ENCODE measurements at places on chromosomes 5 and 9.

DNA sequence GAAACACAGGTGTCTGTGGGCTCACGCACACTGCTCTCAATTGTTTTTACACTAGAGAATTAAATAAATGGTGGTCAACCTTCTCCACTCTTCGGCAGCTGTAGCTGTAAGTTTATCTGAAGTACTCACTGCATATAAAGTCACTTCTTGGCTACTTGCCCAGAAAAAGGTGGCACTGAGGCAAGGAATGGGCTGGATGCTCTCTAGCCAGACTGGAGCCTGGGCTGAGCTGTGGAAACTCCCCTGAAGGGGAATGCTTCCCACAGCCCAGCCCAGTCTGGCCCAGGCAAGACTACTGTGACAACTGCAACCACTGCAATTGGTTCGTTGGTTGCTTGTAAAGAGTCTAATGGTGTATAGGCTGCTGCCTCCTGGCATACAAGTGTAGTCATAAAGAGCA lies 4.5 kb downstream of the LEAP2 start:
- DNase-seq = no peak

GRCh38 chr9:82934949-82935348 lies 128.0 kb downstream of the RASEF start:
- DNase-seq = no peak

- no peak for DNase-seq
These were observed 47.1 kb upstream of the POU4F3 start for GRCh38 chr5:146291421-146292074.

DNA sequence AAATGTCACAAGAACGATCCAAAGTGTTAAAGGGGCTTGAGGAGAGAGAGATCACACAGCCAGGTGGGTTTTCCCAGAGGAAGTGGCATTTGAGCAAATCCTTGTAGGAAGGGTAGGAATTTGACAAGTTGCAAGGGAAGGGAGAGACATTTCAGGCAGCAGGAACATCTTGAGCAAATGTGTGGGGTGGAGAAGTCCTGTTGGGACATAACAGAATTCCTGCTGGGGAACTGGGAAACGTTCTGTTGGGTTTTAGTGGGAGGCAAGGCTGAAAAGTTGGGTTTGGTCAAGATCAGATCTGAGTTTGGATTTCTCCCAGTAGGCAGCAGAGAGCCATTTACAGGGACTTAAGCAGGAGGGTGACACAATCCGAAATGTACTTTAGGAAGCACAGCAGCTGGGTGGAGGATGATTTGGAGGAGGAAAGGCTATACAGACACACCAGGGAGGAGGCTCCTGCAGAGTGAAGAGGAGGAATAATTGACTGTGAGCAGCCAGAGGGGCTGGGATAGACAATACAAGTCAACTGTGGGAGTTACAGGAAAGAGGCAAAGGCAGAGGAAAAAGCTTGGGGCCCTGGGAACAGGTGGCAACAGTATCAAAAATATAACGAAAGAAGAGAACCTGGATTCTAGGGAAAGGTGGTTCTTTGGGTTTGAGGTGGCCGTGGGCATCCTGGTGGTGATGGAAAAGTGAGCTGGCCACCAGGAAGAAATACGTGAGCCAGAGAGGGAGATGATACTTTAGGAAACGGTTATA lies 3.1 kb upstream of the ZSWIM6 start:
- no peak for DNase-seq

DNA sequence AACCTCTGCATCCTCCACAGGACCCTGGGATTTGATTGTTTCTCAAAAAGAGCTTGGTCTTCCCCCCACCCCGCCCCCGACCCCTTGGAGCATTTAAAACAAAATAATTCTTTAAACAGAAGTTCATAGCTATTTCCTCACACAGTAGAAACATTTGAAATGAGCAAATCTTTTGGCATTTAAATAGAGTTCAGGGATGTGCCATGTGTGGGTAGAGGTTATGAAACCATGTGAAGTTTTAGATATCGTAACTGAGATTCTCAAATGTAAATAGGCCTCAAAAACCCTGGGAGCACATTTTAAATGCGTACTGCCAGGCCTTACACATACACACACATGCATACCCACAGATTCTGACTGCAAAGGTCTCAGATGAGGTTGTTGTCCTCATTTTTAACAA lies 66.5 kb downstream of the EPB41L4B start:
- DNase-seq = no peak

GRCh38 chr9:108017671-108018070 lies 528.1 kb upstream of the KLF4 start:
- no peak for DNase-seq

DNA sequence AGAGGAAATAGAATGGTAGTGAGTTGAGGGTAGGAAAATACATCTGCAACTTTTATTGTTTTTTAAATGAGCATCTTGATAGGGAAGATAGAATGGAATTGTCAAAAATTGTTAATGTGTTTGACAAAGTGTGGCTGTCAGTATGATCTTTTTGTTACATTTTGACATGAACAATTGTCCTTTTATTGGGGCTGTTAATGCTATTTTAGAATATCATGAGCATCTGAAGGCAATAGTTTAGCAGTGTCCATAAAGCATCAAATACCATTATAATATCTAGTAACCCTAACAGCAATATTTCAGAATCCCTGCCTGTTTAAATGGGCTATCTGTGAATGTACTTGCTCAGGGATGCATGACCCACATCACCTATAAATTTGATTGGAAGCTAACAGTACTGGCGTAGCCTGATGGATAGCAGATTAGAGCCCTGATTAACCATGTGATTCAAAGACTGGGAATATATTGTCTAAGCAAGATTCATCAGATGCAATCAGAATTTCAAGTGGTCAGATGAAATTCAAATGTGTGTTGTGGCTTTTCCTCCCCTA lies 37.8 kb downstream of the TLE4 start:
- no peak for DNase-seq

DNA sequence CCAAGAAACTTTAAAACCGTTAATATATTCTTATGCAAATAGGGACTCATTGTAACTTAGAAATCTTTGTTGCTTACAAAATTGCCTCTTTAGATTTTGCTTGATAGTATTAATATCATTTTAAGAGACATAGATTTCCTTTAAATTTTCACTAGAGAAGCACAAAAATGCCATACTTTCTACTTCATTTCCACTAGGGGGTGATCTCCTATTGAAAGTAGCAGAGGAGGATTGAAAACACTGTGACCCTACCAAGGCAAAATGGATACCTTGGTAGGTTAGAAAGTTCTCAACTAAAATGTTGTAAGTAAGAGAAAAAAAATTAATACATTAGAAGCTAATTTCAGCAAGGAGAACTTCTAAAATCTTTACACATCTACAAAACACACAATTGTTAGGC lies 204.9 kb downstream of the CHSY3 start:
- DNase-seq = no peak

- DNase-seq = no peak
These were observed 22.5 kb upstream of the SUB1 start for GRCh38 chr5:32562843-32563242.

DNA sequence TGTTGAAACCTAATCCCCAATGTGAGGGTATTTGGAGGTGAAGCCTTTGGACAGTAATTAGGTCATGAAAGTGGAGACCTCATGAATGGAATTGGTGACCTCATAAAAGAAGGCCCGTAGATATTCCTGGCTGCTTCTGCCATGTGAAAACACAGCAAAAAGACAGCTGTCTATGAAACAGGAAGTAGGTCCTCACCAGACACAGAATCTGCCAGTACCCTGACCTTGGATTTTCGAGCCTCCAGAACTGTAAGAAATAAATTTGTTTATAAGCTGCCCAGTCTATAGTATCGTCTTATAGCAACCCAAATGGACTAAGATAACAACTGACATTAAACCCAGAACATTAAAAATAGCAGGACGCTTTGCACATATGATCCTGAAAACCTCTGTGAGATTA lies 371.1 kb downstream of the SPOCK1 start:
- DNase-seq = no peak

GRCh38 chr5:52786949-52787599 lies 642 bp upstream of the ITGA1 start:
- no peak for DNase-seq

DNA sequence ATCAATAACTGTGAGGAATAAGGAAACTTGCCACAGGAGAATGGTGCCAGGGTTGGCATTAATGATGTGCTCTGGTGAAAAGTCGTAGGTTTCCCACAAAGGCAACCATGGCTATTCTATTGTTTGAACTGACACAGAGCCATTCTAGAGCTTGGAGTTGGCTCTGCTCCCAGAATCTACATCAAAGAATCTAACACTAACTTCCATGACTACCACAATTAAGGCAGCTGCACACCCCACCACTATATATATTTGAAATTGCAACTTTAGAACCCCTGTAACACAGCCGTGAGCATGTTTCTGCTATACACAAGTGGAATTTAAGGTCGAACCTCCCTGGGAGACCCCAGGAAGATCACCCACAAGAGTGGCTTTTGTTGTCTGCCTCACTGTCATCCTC lies 89.7 kb upstream of the CCDC152 start:
- no peak for DNase-seq

DNA sequence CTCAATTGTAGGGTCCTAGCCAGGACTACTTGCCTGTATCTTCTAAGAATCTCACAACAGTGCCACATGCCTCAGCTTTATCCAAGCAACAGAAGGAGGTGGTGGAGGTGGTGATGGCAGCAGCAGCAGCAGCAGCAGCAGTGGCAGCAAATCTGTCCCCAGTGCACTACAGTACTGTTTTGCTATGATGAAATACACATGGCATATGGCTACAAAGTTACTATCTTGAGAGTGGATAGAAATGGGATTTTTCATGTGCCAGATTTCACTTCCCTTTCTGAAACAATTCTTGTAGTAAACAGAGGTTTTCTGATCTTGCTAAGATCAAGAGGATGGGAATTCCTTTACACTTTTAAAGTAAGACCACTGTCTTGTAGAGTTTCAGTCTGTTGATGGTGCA lies 8.1 kb upstream of the CYSTM1 start:
- no peak for DNase-seq

DNA sequence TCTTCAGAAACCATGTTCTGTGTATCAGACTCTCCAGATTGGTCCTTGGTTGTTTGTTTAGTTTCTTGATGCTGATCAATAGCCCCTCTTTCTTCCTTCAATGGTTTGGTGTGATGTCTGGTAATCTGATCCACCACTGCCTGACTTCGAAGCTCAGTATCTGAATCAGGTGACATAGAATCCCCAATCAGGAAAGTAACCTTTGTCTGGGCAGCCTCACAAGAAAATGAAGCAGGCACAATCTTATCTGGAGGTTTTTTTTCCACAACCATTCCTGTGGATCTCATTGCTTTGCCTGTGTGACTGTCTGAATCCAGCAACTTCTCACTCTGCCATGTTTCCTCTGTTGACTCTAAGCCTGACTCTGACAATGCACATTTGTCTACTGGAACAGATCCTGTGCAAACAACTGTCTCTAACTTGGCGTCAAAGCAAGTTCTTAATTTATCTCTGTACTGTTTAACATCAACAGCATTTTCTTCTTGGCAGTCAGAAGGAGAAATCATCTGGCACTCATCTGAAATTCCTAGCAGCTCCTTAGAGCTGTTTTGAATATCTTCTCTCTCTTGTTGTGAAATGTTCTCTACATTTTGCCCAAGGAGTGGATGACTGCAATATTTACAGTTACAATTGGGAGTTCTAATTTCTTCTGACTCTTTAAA lies 37.1 kb upstream of the RAPGEF6 start:
- DNase-seq = no peak

DNA sequence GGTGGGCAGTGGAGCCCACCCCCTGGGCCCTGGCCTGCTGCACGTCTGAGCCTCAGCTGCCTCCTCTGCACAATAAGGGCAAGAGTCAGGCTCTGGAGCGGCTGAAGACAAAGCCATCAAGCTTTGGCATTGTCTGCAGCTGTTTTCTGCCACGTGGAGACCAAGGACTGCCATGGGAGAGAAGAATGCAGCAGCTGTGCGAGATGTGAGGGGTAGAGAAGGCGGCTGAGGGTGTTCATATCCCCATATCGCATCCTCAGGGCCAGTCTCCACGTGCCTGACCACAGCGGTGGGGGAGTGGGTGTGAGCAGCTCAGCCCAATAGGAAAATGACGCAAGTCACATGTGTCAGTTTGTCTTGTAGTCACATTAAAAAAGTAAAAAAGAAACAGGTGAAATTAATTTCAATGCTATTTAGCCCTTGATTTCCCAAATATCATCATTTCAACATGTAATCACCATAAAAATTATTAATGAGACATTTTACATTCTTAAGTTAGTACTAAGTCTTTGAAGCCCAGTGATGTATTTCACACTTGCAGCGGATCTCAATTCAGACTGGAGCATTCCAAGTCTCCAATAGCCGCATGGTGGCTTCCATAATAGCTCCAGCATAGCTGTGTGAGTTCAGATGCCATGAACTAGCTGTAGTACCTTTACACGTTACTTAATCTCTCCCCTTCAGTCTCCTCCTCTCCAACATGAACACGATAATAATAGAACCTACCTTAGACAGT lies 6.6 kb downstream of the C1QTNF2 start:
- DNase-seq = no peak

DNA sequence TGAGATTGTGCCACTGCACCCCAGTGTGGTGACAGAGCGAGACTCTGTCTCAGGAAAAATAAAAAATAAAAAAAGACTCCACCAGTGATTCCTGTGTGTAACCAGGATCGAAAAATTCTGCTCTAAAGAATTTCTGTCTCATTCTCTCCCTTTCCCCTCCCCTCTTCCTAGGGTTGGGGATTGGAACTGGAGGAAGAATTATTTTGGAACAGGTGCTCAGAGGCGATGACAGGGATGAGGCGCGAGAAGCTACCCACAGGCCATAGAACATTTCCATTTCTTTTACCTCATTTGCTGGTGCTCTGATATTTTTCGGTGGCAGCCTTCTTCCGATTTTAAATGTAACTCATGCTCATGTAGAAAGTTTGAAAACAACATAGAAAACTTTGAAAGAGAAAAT lies 80.1 kb downstream of the DAPK1 start:
- DNase-seq = no peak

GRCh38 chr5:180644825-180645273 lies 4.6 kb downstream of the FLT4 start:
- no peak for DNase-seq

GRCh38 chr5:23084815-23085214 lies 231.7 kb upstream of the CDH12 start:
- no peak for DNase-seq

GRCh38 chr9:76216161-76216649 lies 178.0 kb downstream of the RFK start:
- DNase-seq = no peak

DNA sequence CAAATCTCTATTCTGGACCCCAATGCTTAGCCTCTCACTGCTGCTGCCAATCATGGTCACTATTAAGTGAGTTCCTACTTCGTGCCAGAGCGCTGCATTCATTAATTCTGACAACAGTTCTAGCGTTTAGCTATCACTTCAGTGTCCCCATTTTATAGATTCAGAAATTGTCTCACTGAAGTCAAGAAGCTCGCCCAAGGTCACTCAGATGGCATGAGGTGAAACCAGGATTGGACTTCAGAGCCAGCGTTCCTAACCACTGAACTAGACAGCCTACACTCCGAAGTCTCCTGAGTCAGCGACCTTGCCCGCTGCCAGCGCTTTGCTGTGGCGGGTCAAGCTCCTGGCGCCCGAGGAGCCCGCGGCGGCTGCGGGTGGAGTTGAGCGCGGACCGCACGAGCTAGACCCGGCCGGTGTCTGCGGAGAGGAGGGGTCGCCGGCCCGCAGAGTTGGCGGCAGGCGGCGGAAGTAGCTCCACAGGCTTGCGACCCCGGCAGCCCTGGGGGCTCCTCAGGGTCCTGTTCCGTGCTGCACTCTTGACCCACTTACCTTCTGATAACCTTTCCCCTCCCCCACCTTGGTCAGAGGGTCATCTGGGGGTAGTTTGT lies 2.1 kb upstream of the GABRB2 start:
- no peak for DNase-seq

Measured in stimulated activated CD8-positive, alpha-beta memory T cell treated with anti-CD3 and anti-CD28 coated beads, Interleukin-4, amount 100 ng/mL, for 1 hour (primary cell).